Dermis microvascular lymphatic vessel endothelial cell (primary cell): ENCODE measurements at places on chromosomes 12 and 14. TPM values are rescaled to one million over a fixed set of nuclear protein-coding genes. Genes with fewer than 3 reads are reported as not detected.

IFNG-AS1 gene
- total RNA-seq: not detected in 2 replicates

DNA sequence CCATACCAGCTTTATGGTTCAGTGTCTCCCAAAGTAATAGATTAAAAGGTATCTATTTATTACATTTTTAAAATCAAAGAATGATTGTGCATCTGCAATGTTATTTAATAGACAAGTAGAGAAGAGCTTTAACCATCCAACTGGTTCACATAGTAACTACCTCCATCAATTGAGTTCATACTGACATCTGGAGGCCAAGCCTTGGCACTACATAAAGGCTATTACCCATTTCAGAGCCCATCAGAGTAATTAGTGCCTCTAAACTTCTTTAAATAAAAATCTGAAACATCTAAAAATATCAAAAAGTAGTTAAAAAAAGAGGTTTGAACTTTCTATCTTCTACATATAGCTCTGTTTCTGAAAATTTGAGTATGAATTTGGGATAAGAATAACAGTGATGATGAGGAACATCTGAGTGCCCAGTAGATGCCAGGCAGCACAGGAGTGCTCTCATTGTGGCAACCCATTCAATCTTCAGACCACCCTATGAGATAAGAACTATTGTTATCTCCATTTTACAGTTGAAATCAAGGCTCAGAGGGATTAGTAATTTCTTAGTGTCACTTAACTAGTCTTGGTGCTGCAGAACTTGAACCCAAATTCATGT, 132.9 kb upstream of the DAAM1 start:
- DNase-seq: peak; percentile 21

RPGRIP1 gene
- total RNA-seq: 0.39 and 0.76 TPM in 2 replicates

LUM gene
- total RNA-seq: not detected in 2 replicates

LALBA gene
- not detected in 2 replicates for total RNA-seq

- DNase-seq: no peak
These were observed 105.8 kb downstream of the DIO2 start for GRCh38 chr14:80105488-80105994.

KRT7 gene
- 7.0 and 52.2 TPM in 2 replicates for total RNA-seq

GRCh38 chr14:38910092-38910491, 192.9 kb downstream of the SEC23A start:
- no peak for DNase-seq

TPH2 gene
- total RNA-seq: not detected in 2 replicates
